ENCODE measurements at places on chromosomes 6 and 20.

DNA sequence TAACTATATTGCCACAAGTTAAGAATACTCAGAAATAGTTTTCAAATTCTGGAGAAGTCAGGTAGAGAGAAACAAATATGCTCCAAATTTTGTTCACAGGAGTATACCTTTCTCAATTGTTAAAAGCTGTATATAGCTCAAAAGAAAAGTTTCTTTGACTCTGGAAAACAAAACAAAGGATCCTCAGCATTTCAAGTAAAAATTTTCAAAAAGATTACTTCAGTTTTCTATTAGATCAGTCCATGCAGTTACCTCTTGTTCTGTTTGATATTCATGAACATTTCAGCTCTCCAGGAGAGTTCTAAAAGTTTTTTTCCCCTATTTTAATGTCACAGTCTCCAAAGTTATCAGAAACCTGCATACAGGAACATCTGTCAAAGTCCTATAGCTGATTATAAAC lies 30.4 kb upstream of the ENTPD6 start:
- no peak overlapping the region for H3K27ac ChIP-seq
- H3K4me1 ChIP-seq, result no peaks in the 10 kb centered on the region
- H3K27me3 ChIP-seq, result no peaks in the 10 kb centered on the region

DNA sequence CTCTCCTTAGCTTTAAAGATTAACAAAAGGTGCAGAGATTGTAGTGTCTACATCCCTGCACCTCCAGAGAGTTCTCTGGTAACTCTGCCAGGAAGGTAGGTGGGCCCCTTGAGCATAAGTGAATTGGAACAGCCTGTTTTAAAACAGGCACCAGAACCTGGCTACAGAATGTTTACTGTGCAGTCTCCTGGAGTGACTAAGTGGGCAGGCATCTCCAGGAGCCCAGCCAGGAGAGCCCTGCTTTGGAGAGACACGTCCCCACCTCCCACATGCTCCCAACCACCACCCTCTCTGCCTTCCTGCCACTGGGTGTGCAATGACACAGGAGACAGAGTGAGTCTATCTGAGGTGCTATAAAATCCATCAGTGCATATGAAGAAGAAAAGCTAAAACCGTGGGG lies 110.3 kb upstream of the EYA4 start:
- DNase-seq, result peak; percentile 86
- no peak overlapping the region for H3K4me3 ChIP-seq

- DNase-seq, result no peak
- no peaks in the 10 kb centered on the region for H3K4me1 ChIP-seq
- no peaks in the 10 kb centered on the region for H3K36me3 ChIP-seq
- no peaks in the 10 kb centered on the region for H3K27me3 ChIP-seq
- H3K27ac ChIP-seq, result no peak overlapping the region
These were observed 21.8 kb upstream of the SAMD5 start for GRCh38 chr6:147486683-147487082.

- H3K36me3 ChIP-seq, result no peaks in the 10 kb centered on the region
- no peak for DNase-seq
- H3K4me3 ChIP-seq, result no peak overlapping the region
These were observed 27.8 kb downstream of the ABT1 start for GRCh38 chr6:26624557-26624956.

GRCh38 chr20:23143986-23144690 lies 58.0 kb upstream of the CD93 start:
- no peak for DNase-seq
- no peaks in the 10 kb centered on the region for H3K27me3 ChIP-seq
- H3K27ac ChIP-seq, result no peak overlapping the region
- no peaks in the 10 kb centered on the region for H3K36me3 ChIP-seq
- H3K4me3 ChIP-seq, result no peak overlapping the region
- H3K4me1 ChIP-seq, result peaks cover 8% of the 10 kb centered on the region

DNA sequence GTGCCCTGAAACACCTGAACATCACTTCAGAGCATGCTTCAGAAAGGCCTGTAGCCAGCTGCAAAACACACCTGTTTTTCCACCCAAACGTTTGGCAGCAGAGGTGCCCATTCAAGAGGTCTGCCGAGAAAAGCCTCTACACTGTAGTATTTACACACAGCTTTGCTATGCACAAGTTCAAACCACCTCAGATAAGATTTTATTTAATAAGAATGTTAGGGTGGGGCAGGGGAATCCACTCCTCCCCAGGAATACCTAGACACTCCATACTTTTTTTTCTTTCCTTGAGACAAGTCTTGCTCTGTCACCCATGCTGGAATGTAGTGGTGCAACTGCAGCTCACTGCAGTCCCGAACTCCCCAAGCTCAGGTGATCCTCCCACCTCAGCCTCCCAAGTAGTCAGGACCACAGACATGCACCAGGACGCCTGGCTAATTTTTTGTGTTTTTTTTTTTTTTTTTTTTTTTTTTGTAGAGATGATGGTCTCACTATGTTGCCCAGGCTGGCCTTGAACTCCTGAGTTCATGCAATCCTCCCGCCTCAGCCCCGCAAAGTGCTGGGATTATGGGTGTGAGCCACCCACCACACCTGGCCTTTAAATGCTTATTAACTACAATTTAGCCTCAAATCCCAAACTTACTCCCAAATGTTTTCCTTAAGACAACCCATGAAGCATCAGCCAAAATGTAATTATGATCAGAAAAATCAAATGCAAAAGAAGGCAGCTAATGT lies 9.7 kb downstream of the MRPL14 start:
- DNase-seq, result no peak
- H3K27me3 ChIP-seq, result no peaks in the 10 kb centered on the region
- H3K36me3 ChIP-seq, result peaks cover 9% of the 10 kb centered on the region
- no peak overlapping the region for H3K27ac ChIP-seq
- no peak overlapping the region for H3K4me3 ChIP-seq

- no peaks in the 10 kb centered on the region for H3K27me3 ChIP-seq
- no peaks in the 10 kb centered on the region for H3K36me3 ChIP-seq
- no peaks in the 10 kb centered on the region for H3K4me1 ChIP-seq
- DNase-seq, result no peak
- no peak overlapping the region for H3K27ac ChIP-seq
- H3K4me3 ChIP-seq, result no peak overlapping the region
These were observed 55.0 kb downstream of the BCKDHB start for GRCh38 chr6:80161434-80161833.

DNA sequence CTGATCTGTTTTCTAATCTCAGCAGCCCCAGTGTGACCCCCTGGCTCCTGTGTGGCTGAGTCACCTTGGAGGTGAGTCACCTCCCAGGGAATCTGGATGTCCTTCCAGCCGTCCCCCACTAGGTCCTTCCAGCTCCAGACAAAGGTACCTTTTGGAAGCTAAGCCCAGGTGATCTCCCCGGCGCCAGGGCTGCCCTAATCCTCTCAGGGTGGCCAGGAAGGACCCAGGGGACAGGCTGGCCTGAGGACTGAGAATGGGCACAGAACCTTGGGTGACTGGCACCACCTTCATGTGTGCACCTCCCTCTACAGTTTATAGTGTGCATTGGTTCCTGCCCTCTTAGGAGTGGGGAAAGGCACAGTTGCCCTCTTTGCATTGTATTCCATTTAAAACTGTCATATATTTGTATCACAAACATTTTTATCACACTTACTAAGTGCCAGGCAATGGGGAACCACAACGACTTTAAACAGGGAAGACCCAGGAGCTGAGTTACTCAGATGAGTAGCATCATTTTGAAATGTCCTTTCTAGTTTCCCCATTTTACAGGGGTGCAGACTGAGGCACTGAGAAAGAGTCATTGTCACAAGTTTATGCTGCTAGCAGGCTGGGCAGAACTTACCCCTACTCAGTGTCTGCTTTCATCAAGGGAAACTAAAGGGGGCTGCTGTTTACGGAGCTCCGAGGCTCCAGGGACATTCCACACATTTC lies 2.6 kb upstream of the BPIFB4 start:
- DNase-seq, result no peak
- H3K27ac ChIP-seq, result no peak overlapping the region
- no peaks in the 10 kb centered on the region for H3K4me1 ChIP-seq
- H3K4me3 ChIP-seq, result no peak overlapping the region
- no peaks in the 10 kb centered on the region for H3K27me3 ChIP-seq
- no peaks in the 10 kb centered on the region for H3K36me3 ChIP-seq

GRCh38 chr6:144568241-144568640 lies 283.1 kb downstream of the UTRN start:
- no peaks in the 10 kb centered on the region for H3K27me3 ChIP-seq
- DNase-seq, result no peak
- H3K27ac ChIP-seq, result no peak overlapping the region
- H3K4me3 ChIP-seq, result no peak overlapping the region
- H3K36me3 ChIP-seq, result no peaks in the 10 kb centered on the region

DNA sequence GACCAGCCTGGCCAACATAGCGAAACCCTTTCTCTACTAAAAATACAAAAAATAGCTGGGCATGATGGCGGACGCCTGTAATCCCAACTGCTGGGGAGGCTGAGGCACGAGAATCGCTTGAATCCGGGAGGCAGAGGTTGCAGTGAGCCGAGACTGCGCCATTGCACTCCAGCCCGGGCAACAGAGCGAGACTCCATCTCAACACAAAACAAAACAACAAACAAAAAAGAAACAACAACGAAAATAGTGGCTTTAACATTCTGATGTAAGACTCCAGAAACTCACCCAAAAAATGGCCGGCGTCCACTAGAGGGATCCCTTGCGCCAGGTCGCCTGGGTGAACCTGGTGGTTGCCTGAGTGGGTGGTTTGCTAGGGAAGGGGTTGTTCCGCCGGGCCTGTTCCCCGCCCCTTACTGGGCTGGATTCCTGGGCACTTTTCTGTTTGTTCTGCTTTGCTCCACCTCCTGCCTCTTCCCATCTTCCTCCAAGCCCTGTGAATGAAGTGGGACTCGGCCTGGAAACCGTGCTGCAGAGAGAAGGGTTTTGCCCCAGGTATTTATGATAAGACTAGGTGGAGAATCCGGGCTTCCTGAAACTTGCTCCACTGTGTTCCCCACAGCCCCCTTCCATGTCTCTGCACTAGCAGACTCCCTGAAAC lies 1.5 kb downstream of the PABPC1L start:
- H3K27ac ChIP-seq, result no peak overlapping the region
- peaks cover 7% of the 10 kb centered on the region for H3K36me3 ChIP-seq
- peak; percentile 76 for DNase-seq
- peaks cover 8% of the 10 kb centered on the region for H3K4me1 ChIP-seq

DNA sequence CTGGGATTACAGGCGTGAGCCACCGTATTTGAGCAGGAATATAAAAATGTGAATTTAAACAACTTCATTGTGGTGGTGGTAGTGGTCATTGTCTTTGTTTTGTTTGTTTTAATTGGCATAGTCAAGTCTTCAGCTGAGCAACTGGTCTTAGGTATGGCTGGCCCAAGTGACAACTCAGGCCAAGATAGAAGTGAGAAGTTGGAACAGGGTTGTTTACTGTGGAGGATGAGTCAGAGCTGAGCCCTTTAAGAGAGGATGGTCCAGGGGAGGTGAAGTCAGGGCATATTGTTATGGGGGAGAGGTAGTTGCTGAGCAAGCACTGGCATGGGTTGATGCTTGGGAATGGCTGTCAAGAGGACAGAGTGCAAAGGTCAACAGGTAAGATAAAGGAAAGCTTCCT lies 308.2 kb downstream of the FARS2 start:
- DNase-seq, result no peak
- no peaks in the 10 kb centered on the region for H3K36me3 ChIP-seq
- no peak overlapping the region for H3K27ac ChIP-seq
- H3K27me3 ChIP-seq, result no peaks in the 10 kb centered on the region
- no peaks in the 10 kb centered on the region for H3K4me1 ChIP-seq
- no peak overlapping the region for H3K4me3 ChIP-seq

- DNase-seq, result peak; percentile 89
- H3K4me1 ChIP-seq, result peaks cover 17% of the 10 kb centered on the region
- H3K4me3 ChIP-seq, result no peak overlapping the region
These were observed 27.6 kb downstream of the SYNJ2 start for GRCh38 chr6:158009114-158009891.

GRCh38 chr20:2738331-2739041 lies 45.9 kb downstream of the EBF4 start:
- no peaks in the 10 kb centered on the region for H3K36me3 ChIP-seq
- no peak overlapping the region for H3K4me3 ChIP-seq

DNA sequence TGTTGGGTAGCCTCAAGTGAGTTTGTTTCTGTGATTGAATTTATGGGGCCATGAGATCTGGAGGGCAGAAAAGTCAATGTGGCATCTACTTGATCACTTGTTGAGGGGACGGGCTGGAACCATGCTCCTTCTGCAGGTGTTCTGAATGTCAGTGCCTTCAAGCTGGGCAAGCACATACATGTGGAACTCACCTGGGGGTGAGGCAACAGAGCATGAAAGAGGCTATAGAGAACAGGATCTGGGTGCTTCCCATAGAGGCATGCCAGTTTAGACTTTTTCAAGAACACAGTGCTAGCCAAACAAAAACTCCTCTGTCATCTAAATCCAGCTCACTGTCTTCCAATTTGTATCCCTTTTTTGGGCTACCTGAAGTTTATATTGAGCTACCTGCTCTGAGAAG lies 77.8 kb upstream of the SLC35B3 start:
- DNase-seq, result no peak
- H3K36me3 ChIP-seq, result no peaks in the 10 kb centered on the region
- H3K4me1 ChIP-seq, result no peaks in the 10 kb centered on the region
- H3K4me3 ChIP-seq, result no peak overlapping the region
- no peak overlapping the region for H3K27ac ChIP-seq

DNA sequence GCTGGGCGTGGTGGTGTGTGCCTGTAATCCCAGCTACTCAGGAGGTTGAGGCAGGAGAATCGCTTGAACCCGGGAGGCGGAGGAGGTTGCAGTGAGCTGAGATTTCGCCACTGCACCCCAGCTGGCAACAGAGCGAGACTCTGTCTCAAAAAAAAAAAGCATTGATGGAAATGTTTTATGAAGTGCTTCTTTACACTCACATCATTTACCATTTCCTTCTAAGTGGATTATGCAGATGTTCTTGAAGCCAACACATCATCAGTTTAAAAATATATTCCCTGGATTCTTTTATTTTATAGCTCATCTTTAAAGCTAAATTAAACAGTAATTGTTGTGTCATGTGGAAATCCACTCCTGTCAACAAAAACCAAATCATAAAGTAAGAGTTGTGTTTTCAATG lies 35.9 kb upstream of the HDDC2 start:
- no peaks in the 10 kb centered on the region for H3K4me1 ChIP-seq
- no peaks in the 10 kb centered on the region for H3K36me3 ChIP-seq
- H3K27me3 ChIP-seq, result no peaks in the 10 kb centered on the region
- DNase-seq, result no peak
- no peak overlapping the region for H3K27ac ChIP-seq

DNA sequence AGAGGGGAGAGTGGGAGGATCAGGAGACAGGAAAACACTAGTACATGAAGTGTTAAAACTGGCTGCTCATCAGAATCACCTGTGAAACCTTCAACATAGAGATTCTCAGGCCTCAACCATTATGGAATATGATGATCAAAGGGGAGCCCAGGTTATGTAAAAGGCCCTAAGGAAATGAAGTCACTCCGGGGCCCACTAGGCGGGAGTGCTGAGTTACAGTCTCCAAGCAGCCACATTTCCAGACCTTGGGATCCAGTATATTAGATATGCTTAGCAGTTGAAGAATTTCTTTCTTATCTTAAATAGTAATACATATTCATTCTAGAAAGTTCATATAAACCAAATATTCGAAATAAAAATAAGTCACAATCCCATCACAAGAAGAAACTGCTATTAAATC lies 476.3 kb downstream of the PRKN start:
- no peaks in the 10 kb centered on the region for H3K4me1 ChIP-seq
- H3K27me3 ChIP-seq, result no peaks in the 10 kb centered on the region
- no peaks in the 10 kb centered on the region for H3K36me3 ChIP-seq
- no peak overlapping the region for H3K4me3 ChIP-seq

GRCh38 chr6:21134356-21134755 lies 459.2 kb upstream of the SOX4 start:
- H3K27me3 ChIP-seq, result no peaks in the 10 kb centered on the region
- no peak for DNase-seq
- no peaks in the 10 kb centered on the region for H3K36me3 ChIP-seq
- H3K27ac ChIP-seq, result no peak overlapping the region
